ENCODE measurements at places on chromosomes 7 and 10.

GRCh38 chr7:148356303-148356702, 234.3 kb upstream of the C7orf33 start:
- DNase-seq: no peak

DNA sequence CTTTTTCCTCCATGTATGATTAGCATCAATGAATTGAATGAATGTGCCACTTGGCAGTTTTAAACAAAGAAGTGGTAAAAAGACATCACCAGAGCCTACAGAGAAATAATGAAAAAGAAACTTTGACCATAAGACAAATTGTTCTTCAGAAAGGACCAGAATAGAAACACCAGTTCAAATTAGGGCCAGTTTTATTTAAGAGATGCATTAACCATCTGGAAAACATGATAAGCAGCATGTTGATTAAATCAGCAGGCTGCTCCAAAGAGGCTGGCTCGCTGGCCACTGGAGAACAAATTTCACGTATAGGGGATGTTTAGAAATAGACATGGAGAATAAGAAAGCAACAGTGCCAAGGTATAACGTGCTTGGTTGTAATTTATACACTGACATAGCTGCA, 242.3 kb upstream of the AOAH start:
- no peak for DNase-seq

DNA sequence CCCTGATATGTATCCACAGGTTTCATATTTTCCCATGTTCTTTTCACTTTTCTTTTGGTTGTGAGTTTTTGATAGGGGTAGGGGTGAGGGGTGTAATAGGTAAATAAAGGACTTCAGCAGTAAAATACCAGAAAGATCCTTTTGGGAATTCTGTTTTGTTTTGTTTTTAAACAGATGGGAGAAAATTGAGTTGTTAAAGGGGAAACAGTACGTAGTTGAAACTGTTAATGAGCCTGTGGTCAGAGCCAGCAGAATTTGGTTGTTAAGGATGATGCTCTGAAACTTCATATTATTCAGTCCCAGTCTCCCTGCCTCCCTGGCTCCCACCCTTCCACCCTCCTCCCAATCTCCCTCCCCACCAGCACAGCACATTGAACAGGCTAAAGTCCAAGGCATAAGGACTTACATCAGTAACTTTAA, 195.9 kb downstream of the CREB5 start:
- DNase-seq: no peak

- DNase-seq: no peak
These were observed 127.3 kb downstream of the MBL2 start for GRCh38 chr10:52645187-52645758.

GRCh38 chr10:74052994-74053393, 55.1 kb downstream of the VCL start:
- no peak for DNase-seq

DNA sequence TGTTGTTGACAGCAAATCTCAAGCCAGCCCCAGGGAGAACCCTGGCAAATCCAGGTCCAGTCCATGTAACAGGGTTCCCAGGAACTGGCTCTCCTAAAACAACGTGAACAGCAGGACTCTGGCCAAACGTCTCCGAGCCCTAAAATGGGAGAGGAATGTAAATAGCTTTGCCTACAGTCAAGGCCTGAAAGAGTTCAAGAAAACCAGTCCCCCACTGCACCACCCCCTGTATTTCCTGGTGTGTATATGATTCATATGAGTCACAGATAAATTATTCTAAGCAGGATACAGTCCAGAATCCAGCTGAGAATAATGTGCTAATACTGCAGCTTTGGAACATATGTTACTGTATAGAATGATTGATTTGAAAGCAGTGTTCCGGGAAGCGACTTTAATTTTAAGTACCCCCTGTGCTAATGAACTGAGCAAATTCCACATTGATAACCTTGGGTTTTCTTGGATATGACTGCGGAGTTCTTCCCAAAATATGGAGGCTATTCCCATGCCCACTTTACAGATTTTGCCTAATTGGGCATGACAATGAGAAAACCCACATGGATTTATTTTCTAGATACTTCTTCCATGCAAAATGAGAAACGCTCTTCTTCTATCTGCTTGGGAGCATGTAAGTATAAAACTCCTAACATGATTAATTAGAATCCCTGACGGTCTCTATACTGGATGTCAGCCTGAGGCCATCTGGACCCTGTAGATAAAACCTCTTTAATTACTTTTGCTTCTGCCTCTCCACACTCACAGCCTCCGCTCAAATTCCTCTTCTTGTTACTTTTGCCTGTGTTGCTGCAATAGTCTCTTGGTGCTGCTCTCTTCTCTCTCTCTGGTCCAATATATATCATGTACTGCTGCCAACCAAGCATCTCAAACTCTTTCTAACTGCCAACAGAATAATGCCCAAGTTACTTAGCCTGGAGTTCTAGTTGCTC, 50.2 kb downstream of the LAMB4 start:
- DNase-seq: no peak

- no peak for DNase-seq
These were observed 35.5 kb downstream of the SEMA3C start for GRCh38 chr7:80883154-80884025.

DNA sequence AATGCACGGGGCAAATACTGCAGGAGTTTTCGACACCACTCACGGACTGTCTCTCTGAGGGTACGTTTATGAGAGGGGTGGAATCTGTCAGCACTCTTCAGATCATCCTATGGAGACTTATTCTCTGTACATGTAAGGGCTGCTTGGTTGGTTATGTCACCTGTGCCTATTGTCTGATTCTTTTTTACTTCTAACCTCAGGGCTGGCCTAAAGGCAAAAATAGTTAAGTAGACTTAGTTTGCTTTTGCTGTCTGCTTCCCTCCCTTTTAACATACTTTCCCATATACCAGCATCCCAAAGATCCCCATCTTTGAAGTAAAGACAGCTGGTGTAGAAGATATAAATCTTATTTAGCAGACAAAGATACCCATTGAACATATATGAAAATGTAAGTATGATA, 105.9 kb downstream of the PRKG1 start:
- no peak for DNase-seq

DNA sequence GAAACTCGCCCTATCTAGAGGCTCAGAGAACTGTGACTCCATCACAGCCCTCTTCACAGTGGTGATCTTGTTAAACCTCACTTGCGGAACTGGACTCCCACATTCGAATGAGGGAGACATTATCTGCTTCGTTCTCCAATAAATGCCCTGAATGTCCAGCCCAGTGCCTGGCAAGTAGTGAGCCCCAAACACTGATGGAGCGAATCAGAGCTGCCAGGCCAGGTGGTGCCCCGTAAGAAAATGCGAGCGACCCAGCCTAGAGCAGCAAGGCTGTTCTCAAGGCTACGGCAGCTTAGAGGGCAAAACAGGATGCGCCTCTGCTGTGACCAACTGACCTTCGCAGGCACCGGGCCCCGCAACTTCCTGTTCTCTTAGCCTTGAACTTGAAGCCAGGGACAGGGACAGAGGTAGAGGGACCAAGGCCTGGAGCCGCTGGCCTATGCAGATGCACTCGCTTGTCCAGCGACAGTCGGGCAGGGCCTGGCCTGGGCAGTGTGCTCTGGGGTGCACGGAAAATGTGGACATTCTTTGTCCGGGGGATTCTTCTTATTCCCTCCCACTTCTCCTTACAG, 217.6 kb downstream of the TCERG1L start:
- no peak for DNase-seq

- no peak for DNase-seq
These were observed 70.0 kb upstream of the PCBD1 start for GRCh38 chr10:70958396-70958795.

DNA sequence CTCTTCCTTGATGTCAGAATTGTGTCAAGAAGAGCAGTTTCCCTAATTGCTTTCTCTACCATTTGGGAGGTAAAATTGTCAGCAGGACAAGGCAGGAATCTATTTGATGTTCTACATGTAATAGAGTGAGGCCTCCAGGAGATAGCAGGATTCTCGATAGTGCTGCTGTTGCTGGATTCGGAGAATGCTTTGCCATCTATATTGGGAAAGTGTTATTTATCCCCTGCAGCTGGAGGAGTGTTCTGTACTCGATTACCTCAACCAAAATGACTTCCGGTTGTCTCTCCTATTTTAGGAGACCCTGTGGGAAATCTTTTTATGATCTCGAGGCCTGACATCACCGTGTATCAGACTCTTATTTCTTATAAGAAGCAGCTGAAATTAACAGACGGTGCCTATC, 217.1 kb downstream of the TMEM178B start:
- no peak for DNase-seq

DNA sequence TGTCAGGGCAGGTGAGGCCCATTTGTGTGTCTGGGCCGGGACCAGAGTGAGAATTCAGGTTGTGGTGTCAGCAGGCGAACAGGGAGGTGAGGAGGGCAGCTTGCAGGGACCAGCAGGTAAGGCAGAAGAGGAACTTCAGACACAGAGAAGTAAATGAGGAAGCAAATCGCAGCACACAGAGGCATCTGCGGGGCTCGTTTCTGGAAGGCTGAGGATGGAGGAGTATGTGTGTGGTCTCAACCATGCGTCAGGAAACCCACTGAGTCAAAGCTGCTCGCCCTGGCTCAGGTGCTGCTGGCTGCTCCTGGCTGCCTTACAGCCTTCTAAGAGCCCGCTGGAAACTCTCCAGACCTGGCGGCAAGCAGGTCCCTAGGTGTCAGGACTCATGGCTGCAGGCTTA, 26.9 kb upstream of the PITRM1 start:
- no peak for DNase-seq

GRCh38 chr7:71694665-71695064, 562.7 kb downstream of the GALNT17 start:
- DNase-seq: no peak

DNA sequence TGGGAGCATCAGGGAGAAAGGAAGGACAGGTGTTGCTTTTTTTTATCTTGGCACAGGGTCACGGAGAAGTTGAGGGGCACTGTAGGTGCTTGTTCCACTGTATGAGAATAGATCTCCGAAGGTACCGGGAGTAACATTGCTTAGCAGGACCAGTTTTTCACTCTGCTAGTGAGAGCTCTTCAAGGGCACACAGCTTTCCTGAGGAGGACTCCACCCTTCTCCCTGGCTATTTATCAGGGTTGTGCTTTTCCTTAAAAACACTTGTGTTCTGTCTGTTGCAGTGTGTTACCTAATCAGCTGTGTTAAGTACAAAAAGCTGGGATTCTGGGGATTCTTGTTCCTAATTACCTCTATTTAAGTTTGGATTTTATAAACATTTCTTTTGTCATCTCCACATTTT, 160.5 kb downstream of the SND1 start:
- DNase-seq: no peak

DNA sequence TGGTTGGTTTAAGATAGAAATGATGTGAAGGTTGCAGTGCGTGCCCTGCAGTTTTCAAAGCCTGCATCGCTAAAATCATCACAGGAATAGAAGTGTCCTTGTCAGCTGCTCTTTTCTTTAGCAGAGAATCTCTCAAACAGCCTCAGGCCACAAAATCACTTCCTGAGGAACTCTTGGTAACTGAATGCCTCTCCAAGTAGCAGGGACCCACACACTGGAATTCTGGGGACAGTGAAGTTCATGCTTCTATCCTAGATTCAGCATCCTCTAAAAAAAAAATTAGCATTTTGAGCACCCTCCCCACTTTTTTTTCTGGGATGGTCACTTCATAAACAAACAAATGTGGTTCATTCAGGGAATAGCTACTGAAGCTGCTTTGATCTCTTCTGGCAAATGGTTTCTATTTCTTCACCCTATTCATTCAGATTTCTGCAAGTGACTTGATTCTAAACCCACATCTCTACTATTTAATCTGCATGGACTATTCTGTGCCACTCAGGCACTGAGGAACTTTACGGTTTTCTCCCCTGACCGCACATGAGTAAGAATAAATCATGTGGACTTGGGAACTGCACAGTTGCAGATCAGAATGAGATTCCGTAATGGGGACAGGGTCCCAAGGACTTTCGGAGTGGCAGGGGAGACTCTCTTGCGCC, 306.9 kb downstream of the FRMD4A start:
- DNase-seq: no peak

DNA sequence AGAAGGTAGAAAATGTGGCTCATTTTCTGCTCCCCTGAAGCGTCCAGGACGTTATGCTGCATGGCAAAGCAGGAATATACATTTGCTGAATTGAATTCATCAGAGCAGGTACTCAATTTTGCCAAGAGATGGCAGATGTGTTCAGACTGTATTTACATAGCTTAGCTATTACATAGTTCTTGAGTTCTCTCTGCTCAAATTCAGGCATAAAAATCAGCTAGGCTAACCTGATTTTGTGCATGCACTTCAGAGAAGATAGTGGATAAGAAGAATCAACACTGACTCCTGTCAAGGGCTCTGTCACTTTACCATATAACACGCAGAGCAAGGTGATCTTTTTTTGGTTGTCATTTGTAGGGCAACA, 209.2 kb upstream of the FAM3C start:
- no peak for DNase-seq

- no peak for DNase-seq
These were observed 184.0 kb upstream of the RNF32 start for GRCh38 chr7:156456503-156457115.

GRCh38 chr7:21547501-21547900, 4.7 kb downstream of the DNAH11 start:
- DNase-seq: no peak

DNA sequence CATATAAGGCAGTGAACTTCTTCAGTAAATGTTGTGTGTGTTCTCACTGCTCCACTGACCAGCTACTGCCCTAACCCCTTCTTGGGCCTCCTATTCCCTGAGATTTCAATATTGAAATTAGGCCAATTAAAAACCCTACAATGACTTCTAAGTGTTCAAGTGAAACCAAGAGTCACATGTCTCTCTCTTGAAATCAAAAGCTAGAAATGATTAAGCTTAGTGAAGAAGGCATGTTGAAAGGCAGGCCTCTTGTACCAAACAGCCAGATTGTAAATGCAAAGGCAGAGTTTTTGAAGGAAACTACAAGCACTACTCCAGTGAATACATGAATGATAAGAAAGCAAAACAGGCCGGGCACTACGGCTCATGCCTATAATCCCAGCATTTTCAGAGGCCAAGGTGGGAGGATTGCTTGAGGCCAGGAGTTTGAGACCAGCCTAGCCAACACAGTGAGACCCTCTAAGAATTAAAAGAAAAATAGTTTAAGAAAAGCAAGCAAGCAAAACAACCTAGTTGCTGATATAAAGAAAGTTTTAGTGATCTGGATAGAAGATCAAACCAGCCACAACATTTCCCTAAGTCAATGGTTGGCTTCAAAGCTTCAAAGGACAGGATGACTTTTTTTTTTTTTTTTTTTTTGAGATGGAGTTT, 22.3 kb downstream of the BRAF start:
- DNase-seq: no peak

DNA sequence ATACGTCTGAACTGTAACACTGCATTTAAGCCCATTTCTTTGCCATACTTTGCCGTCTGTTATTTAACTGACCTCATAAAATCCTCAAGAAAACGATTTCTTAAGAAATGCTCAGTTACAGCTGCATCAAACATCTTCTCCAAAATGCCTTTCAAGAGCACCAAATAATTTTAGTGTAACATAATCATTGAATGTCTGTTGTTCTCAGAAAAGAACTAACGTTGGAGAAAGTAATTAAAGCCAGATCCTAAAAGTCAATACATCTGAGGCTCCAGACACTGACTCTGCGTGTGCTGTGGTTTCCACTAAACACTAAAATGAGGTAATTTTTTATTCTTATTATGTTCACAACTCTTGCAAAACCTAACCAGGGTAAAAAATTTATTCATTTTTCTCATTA, 63.7 kb upstream of the LRRC17 start:
- DNase-seq: no peak
